ENCODE measurements at places on chromosomes 12 and 14. TPM values are rescaled to one million over a fixed set of nuclear protein-coding genes. Genes with fewer than 3 reads are reported as not detected.

GRCh38 chr12:124157406-124157805 lies 137.5 kb upstream of the RFLNA start:
- no peak for DNase-seq

DNA sequence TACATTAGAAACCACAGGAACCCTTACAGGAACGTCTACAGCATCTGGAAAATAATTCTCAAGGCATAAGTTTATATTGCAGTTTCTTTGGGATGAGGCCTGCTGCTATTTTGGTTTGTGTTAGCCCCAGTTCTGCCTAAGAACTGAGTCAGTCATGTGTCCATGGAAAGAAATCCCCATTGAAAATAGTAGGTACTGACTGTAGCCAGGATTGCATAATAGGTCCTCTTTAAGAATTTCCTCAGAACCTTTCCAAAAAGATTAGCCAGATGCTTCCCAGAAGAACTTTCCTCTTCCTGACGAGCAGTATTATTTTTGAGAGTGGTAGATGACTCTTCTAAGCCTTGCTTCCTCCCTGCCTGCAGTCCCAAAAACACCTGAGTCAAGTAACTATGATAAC lies 52.6 kb downstream of the RASSF8 start:
- DNase-seq, result no peak

DNA sequence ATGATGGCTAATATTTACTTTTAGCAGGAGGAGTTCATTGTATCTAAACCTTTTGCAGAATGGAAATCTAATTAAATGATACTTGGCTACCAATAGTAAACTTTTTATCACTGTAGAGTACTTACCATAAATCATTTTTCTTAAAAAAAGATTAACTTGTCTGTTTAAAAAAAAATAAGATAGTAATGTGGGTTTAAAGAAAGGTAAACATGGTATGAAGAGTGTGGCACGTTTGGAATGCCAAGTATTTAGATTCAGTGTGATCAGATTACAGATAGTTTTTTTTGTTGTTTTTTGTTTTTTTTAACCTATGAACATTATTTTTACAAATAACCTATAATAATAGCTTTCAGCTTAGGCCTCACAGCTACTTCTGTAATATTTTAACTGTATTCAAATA lies 25.8 kb downstream of the KTN1 start:
- no peak for DNase-seq

DNA sequence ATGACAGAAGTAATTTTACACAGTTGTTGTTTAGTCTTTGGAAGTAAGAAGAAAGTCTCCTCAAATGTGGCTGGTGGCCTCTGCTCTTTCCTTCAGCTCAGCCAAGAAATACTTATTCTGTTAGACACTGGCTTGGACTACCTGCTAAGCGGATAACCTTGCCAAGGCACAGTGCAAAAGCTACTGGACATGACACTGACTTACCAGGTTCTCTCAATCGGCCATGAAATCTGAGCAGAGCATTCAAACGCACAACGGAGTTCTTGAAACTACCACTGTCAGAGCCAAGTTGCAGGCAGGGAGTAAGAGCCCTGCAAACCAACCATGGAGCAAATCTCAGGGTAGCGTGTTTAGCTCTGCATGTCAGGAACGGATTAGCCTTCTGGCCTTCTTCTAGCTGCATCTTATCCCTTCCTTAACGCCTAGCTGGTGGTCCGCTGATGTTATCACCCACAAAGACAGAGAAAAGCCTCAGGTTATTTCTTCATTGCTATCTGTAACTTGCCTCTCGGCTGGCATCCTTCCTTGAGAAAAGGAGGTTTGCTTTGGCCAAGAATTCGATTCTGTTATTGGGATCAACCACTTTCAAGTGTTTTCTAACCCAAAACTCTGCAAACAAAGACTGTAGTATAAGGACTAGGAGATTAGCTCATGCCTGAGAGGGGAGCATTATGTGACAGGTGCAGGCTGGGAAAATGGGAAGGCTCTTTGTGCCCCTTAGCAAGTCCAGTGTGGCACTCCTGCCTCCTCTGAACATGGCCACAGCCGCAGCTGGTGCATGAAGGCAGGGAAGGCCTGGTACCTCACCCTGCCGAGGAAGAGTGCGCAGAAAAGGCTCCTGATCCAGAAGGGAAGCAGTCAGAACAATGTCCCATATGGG lies 223.4 kb downstream of the GLT1D1 start:
- DNase-seq, result no peak

Gene VRTN
- total RNA-seq, result not detected

DNA sequence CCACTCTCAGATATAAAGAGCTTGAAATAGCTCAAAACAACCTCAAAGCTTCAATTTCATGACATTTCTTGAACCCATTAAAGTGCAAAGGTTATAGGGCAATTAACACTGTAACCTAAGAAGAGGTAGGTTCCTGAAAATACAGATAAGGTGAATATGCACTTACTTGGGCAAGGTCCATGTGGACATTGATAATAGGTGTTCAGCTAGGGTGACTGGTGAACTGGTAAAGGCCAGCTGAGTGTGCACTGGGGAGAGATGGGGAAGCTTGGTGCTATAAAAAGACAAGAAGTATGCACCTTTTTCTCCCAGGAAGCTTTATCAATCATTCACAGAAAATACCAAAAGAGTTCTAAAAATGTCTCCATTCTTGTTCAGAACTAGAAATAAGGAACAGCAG lies 418.6 kb downstream of the SLC16A7 start:
- DNase-seq, result no peak

- no peak for DNase-seq
Observed at GRCh38 chr12:40963751-40964150, 224.4 kb upstream of the PDZRN4 start.

Gene PRH2
- total RNA-seq, result not detected

DNA sequence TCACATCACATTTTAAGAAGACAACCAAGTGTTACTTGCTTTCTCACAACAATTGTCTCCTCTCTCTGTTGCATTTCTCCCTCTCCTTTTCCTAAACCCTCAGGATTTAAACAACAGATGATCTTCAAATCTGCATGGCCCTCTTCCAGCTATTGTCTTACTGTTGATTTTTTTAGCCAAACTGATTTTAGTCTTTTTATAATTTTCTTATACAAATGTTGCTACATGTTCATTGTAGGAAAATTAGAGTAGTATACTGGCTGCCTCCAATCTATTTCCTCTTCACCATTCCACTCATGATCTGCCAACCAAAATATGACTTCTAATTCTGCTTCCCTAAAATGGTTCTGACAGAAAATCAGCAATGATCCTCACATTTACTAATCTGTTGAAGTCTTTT lies 1.4 kb upstream of the KERA start:
- no peak for DNase-seq

Gene SDR9C7
- not detected for total RNA-seq

DNA sequence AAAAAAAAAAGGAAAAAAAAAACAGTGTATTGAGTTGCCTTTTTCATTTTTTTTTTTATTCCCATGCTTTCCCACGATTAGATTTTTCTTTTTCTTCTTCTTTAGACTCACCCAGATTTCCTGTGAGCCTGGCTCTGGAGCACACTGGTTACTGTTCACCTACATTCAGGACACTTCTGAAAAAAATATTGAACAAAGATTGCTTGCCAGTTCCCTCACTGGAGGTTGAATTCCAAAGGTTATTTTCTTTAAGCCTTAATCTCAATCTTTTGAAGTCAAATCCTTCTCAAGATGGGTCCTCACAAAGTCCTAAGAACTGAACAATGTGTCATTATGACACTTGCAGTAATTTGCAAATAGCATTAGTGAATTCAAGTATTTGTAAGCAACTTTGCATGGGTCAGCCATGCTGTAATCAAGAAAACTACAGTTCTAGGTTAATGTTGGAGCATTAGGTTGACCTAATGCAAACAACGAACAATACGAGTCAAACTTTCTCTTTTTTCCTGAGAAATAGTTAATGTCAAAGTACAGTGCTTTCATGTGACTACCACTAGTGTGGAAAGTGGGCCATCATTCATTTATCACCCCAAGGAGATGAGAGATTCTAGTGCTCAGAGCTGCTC lies 49.2 kb upstream of the DUSP6 start:
- no peak for DNase-seq

- no peak for DNase-seq
Observed at GRCh38 chr14:104908303-104908702, 16.4 kb upstream of the PLD4 start.

DNA sequence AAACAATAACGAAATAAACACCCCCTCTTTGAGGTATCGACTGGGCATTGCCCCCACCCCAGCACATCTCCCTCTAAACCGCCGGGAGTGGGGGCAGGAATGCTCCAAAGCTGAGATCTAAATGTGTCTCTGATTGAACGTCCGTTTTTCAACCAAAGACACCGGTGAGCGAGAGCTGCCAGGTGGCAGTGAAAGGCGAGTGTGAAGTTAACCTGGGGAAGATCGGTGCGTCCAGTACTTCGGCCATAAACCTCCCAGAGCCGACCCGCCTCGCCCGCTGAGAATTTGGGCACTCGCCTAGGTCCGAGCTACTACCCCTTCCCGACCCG lies 625 bp downstream of the ANGEL1 start:
- DNase-seq, result no peak

Gene TMPRSS12
- not detected for total RNA-seq

DNA sequence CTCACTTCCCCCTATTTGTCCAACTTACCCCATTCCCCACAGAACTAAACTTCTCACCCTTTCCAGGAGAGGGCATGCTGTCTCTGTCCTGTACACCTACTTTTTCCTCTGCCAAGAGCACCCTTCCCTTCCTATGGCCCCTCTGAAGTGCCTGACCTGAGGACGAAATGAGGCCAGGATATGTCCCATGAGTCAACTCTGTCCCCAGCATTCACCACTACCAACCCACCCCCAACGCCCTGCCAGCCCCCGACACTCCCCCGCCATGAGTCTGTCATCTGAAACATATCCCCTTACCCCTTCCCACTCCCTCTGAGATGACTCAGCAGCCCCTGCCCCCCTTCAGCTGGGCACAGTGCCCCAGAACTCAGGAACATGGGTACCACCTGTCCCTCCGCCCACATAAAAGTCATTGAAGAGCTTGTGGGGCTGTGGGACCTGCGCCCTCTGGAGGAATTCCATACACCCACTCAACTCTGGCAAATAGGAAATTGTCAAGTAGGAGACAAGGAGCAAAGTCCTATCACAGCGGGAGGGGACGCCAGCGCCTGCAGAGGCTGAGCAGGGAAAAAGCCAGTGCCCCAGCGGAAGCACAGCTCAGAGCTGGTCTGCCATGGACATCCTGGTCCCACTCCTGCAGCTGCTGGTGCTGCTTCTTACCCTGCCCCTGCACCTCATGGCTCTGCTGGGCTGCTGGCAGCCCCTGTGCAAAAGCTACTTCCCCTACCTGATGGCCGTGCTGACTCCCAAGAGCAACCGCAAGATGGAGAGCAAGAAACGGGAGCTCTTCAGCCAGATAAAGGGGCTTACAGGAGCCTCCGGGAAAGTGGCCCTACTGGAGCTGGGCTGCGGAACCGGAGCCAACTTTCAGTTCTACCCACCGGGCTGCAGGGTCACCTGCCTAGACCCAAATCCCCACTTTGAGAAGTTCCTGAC lies 26.3 kb downstream of the ITGA7 start:
- no peak for DNase-seq

- no peak for DNase-seq
Observed at GRCh38 chr14:28373721-28374120, 392.9 kb upstream of the FOXG1 start.

Gene GDF3
- total RNA-seq, result not detected

- DNase-seq, result no peak
Observed at GRCh38 chr12:116552773-116553373, 6.3 kb upstream of the MAP1LC3B2 start.

All from omental fat pad (tissue), 4 donors.